ENCODE measurements at places on chromosomes 1 and 21.

GRCh38 chr1:109625601-109626560, 6.2 kb downstream of the AMPD2 start:
- DNase-seq, result no peak

DNA sequence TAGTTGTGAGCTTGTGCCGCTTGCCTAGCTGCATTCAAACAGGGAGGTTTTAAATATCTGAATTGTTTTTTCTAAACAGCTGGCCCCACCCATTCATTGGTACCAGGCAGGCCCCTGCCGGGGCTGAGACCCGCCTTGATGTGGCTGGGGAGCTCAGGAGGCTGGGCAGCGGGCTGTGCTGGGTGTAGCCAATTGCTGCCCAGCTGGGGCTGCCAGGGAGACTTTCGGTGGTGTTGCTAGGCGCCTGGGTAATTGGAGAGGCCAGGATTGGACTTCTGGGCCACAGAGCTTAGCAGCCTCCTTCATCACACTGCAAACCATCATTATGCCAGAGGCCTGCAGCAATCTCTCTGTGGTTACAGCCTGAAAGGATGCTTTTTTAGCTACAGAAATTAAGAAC, 12.2 kb downstream of the RHBDL2 start:
- no peak for DNase-seq

- DNase-seq, result no peak
These were observed 20.5 kb downstream of the ELAPOR1 start for GRCh38 chr1:109134423-109134822.

DNA sequence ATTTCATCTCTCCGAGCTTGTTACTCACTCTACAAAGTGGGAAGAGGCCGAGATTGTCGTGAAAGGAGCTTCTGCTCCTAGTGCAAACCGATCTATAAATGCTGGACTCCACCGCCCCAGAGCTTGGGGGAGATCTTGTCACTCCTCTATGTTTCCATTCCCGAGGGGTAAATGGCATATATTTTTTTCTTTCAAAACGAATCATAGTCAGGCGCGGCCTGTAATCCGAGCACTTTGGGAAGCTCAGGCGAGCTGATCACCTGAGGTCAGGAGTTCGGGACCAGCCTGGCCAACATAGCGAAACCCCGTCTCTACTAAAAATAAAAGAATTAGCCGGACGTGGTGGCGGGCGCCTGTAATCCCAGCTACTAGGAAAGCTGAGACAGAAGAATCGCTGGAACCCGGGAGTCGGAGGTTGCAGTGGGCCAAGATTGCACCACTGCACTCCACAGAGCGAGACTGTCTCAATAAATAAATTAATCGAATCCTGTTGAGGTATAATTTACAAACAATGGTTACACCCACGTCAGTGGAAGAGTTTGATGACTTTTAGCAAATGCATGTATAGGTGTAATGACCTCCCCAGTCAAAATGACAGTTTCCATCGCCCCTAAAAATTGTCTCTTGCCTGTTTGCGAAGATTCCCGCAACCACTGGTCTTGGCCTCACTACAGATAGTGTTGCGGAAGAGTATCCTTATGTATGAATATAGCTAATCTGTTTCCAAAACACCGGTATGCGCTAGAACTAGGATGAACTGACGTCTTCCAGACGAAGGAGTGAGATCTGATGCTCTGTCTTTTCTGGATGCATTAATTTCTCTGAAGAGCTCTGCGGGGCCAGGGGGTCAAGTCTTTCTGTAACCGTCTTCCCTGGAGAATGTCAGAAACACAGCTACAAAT, 840 bp upstream of the HEATR1 start:
- DNase-seq, result no peak

DNA sequence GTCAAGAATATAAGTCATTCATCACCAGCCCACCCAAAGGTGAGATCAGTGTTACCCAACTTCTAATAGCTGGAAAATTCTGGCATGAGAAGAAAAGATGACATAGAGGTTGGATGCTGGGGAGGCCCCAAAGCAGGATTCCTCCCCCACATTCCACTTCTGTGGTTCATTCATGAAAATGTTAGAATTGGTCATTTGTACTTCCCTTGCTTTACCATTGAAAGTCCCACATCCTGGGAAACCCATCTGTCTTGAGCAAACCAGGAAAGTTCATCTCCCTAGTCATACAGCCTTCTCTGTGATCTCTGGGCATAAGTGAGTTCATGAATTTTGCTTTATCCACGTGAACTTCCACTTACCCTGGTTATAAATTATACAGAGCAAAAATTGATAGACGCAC, 66.8 kb downstream of the SERINC2 start:
- no peak for DNase-seq

DNA sequence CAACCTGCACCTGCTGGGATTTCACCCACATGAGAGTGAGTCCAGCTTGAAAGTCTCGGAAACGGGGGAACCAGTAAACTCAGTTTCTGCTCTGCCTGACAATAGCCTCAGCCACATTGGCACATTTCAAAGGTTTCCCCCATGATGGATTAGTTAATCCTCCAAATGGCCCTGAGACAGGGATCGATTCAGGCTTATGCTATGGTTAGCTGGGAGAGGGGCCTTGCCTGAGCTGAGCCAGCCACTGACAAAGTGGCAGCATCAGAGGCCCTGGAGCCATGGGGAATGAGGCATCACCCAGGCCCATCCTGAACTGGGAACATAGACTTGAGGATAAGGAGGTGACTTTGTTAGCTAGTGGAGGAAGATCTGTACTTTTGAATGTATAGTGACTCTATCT, 2.9 kb upstream of the CLSTN1 start:
- DNase-seq, result no peak

DNA sequence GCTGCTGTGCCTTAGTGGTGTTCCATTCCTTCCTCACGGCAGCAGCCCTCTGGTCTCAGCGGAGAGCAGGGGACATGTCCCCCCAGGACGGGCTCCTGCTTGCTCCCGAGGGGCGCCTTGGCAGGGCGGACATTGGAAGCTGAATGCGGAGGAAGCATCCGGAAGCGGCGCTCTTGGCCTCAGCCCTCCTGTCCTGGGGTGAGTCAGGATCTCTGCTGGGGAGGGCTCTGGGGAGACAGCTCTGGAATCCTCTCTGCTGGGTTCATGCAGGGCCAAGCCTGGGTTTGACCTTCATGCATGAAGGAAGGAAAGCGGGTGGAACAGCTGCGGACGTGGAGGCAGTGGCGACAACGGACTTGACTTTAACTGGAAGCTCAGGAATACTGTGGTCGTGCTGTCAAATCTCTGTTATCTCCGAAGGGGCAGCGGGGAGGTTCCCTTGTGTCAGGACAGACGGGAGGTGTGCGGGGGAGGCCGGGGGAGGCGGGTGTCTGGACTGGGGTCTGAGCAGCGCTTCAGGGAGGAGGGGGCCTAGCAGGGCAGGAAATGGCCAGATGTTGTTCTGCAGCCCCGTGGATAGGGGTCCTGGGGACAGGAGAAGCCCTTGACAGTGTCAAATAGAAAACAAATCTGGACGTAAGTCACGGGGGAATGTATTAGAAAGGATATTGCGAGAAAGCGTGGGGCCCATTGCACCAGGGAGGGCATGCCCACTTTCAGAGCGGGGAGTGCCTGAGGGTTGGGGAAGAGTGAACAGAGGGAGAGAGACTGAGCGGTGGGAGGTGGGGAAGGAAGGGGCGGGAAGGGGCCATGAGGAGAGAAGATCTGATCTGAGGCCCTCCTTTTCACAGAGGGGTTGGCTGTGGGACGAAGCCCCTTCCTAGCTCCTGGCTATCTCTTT, 26.6 kb downstream of the CRYAA start:
- no peak for DNase-seq

DNA sequence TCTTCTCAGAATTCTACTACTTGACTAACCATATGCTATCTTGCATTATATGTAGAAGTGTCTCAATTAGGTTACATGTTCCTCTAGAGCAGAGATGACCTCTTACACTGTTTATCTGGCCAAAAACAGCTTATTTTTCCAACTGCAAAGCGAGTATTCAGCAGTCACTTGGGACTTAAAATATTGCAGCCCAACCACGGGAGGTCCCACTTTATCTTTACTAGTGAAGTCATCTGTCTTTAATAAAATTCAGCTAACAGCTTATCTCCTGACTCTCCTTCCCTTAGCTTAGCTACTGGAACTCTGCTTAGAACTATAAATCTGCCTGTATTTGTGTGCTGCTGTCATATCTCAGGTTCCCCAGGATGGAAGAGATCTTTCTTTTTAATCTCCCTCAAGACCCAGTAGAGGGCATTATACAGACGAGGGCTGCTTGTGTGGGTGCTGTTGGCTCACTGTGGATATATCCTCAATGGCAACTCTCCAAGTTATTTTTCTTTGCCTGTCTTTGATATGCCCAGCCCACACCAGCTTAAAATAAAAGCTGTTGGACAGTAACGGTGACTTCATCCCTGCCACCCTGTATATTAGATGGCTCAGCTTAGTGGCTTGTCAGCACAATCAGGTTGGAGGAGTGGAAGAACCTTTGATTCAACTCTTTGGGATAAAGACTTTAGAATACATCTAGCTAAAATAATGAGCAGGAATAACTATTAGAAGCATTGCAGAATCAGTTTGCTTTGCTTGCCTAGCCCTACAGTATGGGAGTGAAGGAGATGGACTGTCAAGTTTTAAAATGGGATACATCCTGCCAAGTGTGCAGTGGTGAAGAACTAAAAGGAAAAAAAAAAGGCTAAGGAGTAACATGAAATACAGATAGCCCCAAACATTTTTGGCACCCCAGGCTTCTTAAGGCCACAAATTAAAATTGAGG, 9.6 kb downstream of the ENSA start:
- DNase-seq, result no peak

- no peak for DNase-seq
These were observed 10.1 kb downstream of the RBP7 start for GRCh38 chr1:10007169-10007568.

- DNase-seq, result no peak
These were observed 6.1 kb downstream of the PRXL2B start for GRCh38 chr1:2592672-2593071.

DNA sequence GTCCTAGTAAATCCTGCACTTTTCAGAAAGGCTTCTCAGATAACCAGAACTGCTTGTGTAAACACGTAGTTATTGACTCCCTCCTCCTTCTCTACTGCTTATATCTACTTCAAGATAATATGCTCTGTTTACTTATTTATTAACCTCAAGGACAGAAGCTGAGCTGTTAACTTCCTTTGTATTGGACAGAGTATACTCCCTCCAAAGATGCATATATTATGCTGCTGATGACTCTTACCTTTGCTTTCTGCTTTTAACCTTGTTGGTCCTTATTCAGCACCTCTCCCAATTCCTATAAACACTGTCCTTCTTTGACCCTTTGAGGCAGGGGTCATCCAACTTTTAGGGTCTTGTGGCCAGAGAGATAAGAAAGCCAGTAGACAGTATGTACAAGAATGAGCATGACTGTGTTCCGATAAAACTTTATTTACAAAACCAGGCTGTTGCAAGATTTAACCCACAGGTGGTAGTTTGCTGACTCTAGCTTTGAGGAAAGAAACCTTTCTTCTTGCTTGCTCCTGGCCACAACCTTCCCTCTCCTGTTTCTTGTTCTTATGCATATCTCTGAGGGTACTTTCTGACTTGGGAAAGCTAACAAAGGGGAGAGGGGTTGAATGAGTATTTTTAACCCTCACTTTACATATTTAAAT, 4.9 kb downstream of the TPM3 start:
- no peak for DNase-seq

- no peak for DNase-seq
These were observed 15.0 kb upstream of the TTC22 start for GRCh38 chr1:54816130-54816529.

DNA sequence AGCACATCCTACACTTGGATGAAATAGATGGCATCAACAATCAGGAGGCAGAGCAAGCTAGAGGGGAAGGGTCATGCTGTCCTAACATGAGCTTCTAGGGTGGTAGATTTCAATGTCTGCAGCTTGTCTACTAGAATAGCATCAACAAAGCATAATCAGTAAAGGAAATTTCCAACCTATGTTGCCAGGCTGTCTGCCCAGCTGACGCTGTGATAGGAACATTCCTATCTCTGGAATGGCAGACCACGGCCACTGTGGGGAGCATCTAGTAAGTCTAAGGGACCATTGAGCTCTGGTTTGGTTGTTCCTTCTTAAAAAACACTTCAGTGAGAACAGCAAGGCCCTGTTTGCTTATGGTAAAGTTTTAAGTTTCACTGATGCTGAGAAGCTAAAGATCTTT, 206.8 kb downstream of the PAPPA2 start:
- no peak for DNase-seq

DNA sequence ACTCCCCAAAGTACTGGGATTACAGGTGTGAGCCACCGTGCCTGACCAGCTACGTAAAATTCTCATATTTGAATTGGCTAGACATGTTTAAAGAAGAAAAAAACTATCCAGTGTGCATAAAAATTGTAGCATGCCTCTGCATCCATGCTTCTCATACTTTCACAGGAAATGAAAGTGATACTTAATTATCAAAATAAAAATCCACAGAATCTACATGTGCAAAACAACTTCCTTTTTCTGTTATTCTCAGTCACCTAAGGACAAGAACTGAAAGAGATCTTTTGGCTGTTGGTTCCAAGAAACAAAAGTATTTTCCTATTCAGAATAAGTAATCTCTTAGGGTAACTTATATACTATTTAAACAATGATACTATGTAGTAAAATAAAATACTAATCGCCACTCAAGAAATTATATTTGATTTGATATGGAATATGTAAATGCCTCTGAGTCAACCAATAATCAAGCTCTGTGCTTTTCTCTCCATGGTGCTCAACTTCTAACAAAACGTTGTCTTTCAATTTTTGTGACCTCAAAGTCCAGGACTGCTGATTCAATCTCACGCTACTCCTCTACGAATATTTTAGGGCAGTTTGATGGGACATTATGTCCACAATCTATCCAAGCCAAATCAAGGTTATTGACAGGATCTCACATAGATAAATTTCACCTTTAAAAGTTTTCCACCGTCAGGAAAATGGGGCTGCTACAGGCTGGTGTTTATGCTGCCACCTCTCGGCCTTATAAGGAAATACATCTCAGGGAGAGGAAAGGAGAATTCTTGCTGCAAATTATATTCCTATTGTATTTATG, 102.7 kb downstream of the ZNF281 start:
- DNase-seq, result no peak

DNA sequence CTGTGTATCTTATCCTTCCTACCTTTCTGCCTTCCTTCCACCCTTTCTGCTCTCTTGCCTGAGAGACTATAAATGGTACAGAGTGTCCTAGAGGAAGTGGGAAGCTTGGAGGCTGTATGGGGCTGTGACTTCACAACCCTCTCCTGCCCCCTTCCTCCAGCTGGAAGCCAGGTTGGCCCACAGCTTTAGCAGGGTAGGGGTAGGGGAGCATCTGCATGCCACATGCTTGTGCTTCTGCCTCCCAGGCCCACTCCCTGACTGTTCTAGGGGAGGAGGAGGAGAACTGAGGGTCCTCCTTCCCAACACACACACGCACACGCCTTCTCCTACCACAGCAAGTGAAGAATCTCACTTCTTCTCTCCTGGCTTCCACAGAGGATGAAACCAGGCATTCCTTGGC, 3.9 kb upstream of the SLC27A3 start:
- no peak for DNase-seq

GRCh38 chr1:235408503-235408960, 41.3 kb downstream of the TBCE start:
- DNase-seq, result no peak

GRCh38 chr1:50368179-50369007, 54.9 kb downstream of the DMRTA2 start:
- DNase-seq, result no peak

Data from AG04449 (cell line).